ENCODE measurements at places on chromosomes 12 and 14.

GRCh38 chr14:86027144-86027543 lies 497.2 kb downstream of the FLRT2 start:
- DNase-seq: no peak

GRCh38 chr14:75827331-75827730 lies 154.5 kb downstream of the TGFB3 start:
- DNase-seq: no peak

GRCh38 chr12:14567351-14568162 lies at the start of gene PLBD1:
Gene PLBD1 (minus strand): TSS chr12:14567883. CDS start chr12:14567696, 187 bp downstream.
- DNase-seq: peak; percentile 8

GRCh38 chr12:85385406-85385805 lies 105.4 kb downstream of the ALX1 start:
- DNase-seq: no peak
